ENCODE measurements at places on chromosomes 3 and 15.

GRCh38 chr3:73681610-73682009 is 56.9 kb upstream of the PDZRN3 start:
- DNase-seq = peak; percentile 32

GRCh38 chr15:23440596-23440995 is 6.4 kb downstream of the GOLGA6L2 start:
- no peak for DNase-seq

- DNase-seq = no peak
Observed at GRCh38 chr15:67051088-67052045, 14.0 kb upstream of the SMAD3 start.

DNA sequence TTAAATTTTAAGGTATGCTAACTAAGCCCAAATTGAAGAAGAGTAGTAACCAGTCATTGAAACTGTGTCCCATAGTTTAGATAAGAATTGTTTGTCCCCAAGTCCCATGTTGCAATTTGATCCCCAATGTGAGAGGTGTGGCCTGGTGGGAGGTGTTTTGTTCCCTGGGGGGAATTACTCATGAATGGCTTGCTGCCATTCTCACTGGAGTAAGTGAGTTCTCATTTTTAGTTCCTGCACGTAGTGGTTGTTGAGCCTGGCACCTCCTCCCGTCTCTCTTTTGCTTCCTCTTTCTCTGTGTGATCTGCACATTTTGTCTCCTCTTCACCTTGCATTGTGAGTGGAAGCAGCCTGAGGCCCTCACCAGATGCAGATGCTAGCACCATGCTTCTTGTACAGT is 1271.0 kb downstream of the NSUN3 start:
- peak; percentile 1 for DNase-seq

DNA sequence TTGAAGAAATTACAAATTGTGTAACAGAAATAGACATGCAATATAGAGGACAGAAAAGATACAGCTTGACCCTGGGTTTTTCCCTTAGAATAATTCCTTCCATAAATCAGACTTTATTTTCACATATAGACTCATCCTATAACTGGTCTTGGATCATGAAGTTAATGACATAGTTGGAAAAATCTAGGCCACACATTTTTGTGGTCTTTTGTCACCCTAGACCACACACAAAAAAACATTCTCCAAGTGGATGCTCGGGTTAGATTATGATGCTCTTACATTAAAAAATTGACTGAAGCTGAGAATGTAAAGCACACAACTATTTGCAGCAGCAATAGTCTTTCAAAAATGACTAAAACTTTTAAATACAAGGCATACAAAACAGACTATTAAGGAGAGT is 7.5 kb upstream of the PLA2G4D start:
- DNase-seq = no peak

DNA sequence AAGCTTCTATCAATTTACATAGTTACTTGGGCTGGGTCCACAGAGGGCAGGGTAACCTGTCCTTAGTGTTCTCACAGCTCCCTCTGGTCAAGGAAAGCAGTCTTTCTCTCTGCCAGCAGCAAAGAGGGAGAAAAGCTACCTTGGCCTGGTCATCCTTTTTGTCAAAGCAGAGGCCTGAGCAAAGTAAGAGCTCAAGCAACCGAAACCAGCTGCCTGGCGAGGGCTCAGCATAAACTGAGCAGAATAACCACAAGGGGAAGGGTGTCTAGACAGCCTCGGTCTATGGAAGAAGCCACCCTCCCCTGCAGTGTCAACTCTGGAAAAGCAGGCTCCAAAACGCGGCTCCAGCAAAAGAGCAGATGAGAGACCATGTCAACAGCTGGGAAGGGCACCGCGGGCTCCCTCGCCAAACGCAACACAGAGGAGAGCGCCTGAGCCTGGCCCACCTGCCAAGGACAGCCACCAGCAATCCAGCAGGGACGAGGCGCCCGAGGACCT is 17.4 kb downstream of the LRIG1 start:
- DNase-seq = no peak

- no peak for DNase-seq
Observed at GRCh38 chr3:54366007-54366750, 243.8 kb downstream of the CACNA2D3 start.

GRCh38 chr3:72316501-72317279 is 531.6 kb downstream of the SHQ1 start:
- no peak for DNase-seq

DNA sequence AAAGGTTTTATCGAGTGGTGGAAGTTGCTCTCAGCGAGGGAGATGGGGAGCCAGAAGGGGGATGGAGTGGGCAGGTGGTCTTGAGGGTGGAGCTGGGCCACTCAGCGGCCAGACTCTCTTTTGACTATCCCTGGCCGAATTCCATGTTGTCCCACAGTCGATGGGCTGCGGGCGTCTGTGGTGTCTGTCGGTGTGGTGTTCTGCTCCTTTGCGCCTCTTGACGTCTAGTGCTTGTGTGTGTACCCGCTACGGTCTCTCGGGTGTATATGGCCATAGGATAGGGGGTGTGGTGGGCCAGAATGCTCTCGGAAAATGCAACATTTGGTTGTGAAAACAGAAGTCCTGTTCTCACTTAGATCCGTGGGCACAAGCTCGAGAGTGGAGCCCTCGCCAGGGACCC is 297.0 kb downstream of the CGGBP1 start:
- no peak for DNase-seq

DNA sequence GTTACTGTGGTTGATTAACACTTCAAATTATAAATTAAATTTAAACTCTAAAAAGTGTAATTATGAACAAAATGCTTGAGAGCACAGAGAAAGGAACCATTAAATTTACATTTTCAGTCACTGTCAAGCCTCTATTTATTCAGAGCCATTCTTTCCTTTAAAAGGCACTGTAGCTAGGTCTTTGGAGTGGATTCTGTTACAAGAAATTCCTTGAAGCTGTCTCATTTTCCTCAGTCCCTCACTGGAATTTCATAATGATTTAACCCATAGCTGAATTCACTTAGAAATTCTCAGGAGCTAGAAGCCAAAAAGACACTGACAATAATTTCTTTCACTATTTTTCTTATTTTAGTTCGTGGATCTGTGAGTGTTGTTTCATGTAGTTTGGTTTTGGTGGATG is 81.2 kb upstream of the TCF12 start:
- DNase-seq = peak; percentile 59

DNA sequence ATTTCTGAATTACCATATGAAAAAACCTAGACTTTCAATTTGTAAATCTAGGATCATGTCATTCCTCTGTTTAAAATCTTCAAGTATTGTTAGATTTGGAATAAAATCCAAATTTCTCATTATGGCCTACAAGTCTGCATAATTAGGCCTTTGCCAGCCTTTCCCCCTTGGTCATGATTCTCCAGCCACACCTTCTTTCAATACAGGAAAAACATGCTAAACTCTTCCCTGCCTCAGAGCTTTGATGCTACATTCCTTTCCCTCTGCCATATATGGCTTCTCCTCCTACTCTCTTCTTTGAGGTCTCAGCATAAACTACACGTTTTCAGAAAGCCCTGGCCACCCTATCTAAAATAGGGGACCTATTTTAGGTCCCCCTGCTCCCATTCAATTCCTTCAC is 48.5 kb downstream of the TM6SF1 start:
- DNase-seq = no peak

DNA sequence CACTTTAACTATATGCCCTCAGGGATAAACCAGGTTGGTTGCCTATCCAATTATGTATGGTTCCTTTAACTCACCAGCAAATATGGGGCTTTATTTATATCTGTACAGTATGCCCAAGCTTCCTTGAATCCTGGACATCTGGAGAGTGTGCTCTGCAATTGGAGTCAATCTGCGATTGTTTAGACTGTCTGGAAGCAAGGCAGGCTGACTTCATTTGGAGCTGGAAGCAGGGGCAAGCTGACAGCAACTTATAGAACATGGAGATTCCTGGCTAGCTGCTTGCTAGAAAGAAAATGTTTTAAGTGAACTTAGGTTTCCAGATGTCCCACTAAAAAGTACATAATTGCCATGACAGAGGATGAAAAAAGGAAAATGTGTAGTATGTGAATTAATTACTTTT is 63.7 kb upstream of the TPRG1 start:
- no peak for DNase-seq

DNA sequence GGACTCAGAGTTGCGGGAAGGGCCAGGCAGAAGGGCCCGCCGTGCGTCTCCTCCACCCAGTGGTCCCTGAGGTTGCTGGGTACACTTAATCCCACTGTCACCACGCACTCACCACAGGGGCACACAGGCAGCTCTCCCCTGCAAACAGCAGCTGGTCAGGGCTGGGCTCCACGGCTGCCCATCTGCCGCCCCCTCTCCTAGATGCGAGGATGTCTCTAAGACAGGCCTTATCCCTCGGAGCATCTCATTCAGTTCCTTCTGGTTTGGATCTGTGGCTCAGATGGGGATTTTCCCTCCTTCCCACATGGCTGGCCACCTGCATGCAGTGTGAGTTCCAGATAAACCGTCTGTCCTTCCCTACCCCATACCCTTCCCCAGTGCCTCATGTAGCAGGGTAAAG is 26.3 kb downstream of the MRPS11 start:
- no peak for DNase-seq

DNA sequence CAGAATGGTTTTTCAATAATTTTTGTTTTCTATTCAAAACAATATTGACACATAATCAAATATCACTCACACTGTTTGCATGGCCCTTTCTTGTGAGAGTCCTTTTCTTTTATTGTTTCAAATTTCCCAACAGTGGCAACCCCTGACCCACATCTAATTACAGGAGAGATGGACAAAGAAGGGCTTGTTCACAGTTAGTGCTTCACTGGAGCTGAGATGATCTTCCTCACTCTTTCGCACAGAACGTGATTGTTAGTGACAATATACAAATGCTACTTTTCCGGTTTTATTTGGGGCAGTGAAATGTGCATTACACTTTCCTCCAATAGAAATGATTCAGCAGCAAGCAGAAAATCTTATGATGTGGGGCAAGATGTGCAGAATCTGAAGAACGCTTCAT is 38.6 kb upstream of the TTC14 start:
- DNase-seq = no peak

GRCh38 chr3:39917065-39917773 is 107.8 kb downstream of the MYRIP start:
- DNase-seq = peak; percentile 24

DNA sequence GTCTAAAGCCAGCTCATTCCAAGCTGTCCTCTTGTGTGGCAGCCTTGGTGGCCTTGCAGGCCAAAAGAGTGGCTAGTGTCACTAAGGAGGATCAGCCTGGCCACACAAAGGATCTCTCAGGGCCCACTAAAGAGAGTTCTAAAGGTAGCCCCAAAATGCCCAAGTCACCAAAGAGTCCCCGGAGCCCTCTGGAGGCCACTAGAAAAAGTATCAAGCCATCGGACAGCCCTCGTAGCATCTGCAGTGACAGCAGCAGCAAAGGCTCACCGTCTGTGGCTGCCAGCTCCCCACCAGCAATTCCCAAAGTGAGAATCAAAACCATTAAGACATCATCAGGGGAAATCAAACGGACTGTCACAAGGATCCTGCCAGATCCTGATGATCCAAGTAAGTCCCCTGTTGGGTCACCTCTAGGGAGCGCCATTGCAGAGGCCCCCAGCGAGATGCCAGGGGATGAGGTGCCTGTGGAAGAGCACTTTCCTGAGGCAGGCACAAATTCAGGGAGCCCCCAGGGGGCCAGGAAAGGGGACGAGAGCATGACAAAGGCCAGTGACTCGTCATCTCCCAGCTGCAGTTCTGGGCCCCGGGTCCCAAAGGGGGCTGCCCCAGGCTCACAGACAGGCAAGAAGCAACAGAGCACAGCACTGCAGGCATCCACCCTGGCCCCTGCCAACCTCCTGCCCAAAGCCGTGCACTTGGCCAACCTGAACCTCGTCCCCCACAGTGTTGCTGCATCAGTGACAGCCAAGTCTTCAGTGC is 33.5 kb upstream of the ALPK3 start:
- no peak for DNase-seq

DNA sequence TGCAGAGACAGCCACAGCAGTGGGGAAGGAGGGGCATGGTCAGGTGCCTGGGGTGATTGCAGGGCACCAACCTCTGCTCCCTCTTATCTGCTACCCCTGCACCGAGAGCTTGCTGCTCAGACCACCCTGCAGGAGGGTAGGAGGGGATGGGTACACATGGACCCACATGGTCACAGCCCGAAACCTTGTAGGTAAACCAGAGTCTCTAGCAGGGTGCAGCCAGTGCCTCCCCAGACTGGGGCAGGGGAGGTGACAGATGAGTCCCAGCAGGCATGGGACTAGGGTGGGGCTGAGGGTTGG is 49.2 kb downstream of the FAH start:
- DNase-seq = no peak

DNA sequence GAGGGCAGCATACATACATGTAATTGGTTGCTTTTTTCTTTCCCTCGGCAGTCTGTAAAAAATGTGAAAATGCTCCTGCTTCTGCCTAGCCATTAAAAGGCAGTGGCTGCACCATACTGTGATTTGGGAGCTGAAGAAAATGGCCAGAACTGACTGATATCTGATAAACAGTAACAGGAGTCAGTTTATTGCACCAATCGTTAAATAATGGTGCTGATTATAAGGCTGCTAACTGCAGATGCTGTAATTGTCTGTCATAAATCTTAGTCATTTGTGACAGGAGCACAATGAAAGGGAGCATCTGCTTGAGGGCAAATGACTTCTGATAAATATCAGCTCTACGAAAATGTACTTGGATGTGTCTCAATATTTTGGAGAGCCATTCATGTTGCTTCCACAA is 263.1 kb upstream of the DNAJC19 start:
- no peak for DNase-seq

DNA sequence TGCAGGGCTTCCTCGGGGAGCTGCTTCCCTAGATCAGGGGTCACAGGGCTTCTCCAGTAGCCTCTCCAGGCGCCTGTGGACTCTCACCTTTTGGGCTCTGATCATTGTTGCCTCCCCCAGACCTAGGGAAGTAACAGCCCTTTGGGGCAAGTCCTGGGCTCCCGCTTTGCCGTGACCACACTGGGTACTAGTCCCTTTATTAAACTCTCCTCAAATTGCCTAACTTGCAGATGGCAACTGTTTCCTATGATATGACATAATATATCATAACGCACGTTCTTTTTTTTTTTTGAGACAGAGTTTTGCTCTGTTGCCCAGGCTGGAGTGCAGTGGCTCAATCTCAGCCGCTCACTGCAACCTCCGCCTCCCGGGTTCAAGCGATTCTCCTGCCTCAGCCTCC is 17.9 kb upstream of the NRROS start:
- no peak for DNase-seq
